ENCODE measurements at places on chromosomes 2 and 18.
A peak's percentile ranks its signal among the peaks of the same experiment; 100 is the strongest.

DNA sequence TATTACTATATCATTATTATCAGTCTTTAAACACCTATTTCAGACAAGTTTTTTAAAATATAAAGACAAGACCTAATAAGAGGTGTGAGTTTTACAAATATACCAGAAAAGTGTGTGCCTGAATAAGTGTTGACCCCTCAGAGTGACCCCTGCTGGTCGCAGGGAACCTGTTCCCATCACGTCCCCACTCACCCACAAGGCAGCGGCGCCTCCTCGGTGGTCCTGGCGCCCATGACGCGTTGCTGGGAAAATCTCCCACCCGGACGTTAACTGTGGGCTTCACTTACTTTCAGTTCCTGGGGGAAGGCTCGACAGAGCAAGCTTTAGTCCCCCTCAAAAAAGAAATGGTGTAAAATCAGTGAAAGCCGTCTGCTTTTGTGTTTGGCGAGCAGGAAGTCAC lies 93.5 kb downstream of the TMEM18 start:
- no peak for DNase-seq

DNA sequence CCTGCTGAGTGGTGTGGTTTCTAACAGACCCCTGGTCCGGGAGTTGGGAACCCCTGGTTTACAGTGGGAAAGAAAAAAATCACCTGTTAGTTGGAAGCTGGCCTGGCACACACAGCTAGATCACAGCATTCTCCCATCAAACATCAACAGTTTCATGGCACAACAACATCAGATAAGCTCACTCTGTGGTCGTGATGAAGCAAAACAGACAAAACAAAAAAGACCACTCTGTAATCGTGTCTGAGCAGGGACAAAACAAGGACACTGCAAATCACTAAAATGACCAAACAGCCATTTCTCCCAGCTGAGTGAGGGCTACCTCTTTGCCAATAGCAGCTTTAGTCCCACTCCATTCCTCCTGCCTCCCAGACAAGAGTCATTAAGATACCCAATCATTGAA lies 9.0 kb upstream of the IMPACT start:
- no peak for DNase-seq

GRCh38 chr2:152694161-152694661 lies 23.1 kb downstream of the PRPF40A start:
- no peak for DNase-seq

- DNase-seq = no peak
Observed at GRCh38 chr2:222424276-222424728, at the start of gene SGPP2. Gene SGPP2, plus strand, starts transcription at chr2:222424543. Its CDS starts 60 bp downstream, at chr2:222424603.

- no peak for DNase-seq
Observed at GRCh38 chr2:121237980-121238665, 46.9 kb downstream of the TFCP2L1 start.

- DNase-seq = peak; percentile 54
Observed at GRCh38 chr18:13120983-13121441, 97.5 kb upstream of the LDLRAD4 start.

- peak; percentile 91 for DNase-seq
Observed at GRCh38 chr2:72947952-72948830, 30.9 kb downstream of the EMX1 start.

DNA sequence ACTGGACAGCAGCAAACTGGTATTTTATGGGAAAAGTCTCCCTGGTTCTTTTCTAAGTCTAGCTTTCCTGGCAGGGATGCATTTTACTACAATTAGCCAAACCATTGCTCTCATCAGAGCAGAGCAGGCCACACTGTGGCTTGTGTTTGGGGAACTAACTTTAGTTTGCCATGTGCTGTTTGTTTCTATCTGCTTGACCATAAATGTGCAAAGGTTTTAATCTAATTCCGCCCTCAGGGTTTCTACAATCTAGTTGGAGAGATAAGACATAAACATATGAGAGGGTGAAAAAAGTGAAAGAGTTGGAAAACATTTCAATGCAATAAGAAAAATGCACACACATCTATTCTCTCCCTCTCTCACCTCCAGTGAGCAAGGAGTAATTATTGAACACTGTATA lies 86.9 kb upstream of the MAPK4 start:
- no peak for DNase-seq

DNA sequence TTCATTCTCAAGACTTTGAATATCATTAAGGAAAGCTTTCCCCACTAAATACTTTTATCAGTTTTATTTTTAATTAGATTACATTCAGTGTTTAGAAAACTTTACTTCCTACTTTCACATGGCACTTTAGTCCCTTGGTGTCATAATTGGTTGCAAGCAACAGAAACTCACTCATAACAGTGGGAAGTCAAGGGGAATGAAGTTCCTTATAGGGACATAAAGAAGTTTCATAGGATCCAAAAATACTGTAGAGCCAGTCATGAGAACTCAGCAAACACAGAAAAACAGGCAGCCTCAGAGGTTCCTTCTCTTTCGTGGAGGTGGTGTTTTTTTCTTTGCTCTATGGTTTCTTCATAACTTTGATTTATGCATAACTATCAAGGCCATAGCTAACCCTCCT lies 809.0 kb downstream of the BCL11A start:
- no peak for DNase-seq

DNA sequence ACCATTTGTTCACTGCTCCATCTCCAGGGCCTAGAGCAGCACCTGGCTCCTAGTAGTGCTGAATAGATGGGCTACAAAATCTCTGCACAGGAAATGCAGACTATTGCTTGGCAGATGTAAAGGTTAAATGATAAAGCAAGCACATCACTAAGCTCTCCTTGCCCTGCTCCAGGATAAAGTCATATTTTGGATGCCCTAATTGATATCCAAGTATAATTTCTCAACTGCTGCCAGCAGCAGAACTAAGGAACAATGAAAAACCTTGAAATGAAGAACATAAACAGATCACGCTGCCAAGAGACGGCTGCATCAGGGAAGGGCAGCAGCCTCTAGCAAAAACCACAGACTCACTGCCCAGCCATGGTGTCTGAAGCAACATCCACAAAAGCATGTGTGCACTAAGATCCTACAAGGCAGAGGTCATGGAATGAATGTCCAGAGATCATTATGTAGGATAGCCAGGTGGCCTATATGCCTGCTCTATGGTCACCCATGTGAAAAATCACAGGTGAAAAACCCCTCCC lies 134.7 kb downstream of the TMEM163 start:
- no peak for DNase-seq

DNA sequence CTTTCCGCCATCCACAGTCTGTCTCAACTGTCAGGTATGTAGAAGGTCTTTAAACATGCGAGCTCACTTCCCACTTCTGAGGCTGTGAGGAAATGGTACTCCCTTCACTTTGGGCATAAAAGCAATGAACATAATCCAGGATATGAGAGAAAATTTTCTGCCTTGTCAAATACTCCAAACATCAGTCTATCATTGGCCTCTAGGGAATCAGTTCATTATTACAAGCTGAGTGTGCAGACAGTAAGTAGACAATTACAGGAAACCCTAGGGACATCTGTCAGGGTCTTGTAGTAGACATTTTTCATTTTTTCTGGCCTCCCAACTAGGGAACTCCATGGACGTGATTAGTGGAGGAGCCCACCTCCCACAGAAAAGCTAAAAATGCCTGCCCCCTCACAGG lies 13.6 kb upstream of the APCDD1 start:
- no peak for DNase-seq

- DNase-seq = no peak
Observed at GRCh38 chr2:3282056-3282998, 95.3 kb downstream of the EIPR1 start.

DNA sequence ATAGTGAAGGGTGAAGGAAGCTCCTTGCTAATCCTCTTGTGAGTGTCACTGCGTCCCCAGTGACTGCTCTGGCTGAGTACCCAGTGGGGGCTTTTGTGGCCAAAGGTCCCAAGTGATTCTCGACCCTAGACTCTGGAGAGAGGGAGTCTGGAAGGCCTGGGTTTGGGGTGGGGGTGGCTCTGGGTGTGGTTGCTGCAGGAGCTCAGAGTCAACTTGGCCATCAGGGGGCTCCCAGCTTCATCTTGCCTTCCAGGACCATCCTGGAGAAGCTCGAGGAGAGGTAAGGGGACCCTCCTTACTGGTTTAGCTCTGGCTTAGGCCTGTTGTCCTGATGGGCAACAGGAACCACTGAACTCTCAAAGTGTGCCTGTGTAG lies 592 bp downstream of the PSD4 start:
- no peak for DNase-seq

DNA sequence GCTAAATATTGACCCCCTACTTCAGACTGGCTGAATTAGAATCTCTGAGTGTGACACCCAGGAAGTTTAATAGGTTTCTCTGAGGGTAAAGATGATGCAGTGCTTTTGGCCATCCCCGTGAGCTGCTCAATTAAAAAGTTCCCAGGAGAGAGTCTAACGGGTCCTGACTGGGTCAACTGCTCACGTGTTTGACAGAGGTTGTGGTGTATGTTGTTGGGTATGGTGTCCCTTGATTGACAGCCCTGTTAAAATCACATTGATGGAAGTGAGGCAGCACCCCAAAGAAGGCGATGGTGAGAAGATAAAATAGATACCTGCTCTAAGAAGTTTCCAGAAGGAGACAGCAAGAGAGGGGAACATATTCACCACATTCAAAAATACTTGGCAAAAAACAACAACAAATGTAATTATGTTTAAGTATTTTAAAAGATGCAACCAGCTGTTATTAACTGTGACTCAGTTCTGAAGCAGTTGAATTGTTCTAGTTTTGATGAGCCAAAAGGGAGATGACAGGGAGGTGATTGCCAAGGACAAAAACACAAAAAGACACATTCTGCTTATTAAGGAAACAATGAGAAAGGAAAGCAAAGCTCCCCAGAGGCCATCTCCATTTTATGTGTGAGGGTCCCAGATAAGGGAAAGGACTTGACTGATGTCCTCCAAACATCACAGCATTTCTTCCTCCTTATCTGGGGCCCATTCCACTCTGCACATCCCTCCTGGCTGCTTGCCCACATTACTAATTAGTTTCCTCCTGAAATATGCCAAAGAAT lies 11.5 kb upstream of the GMCL1 start:
- DNase-seq = no peak

GRCh38 chr2:98937906-98938305 lies 1.9 kb upstream of the CRACDL start:
- no peak for DNase-seq

DNA sequence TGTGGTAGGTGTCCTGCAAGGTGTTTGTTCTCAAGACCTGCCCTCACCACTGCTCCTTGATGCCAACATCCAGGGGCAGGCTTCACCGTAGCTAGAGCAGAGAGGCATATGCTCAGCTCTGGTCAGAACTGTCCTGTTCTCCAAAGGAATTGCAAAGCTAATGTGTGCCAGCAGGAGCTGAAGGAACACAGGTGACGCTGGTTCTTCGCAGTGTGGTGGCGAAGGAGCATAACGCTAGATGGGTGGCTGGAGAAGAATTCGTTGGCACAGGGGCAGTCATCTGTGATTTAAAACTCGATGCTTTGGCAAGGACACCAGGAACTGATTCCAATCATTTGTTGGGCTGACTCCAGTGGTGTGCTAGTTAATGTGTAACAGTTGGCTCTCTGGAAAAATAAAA lies 11.4 kb upstream of the PER2 start:
- peak; percentile 68 for DNase-seq

- DNase-seq = no peak
Observed at GRCh38 chr2:187862715-187863114, 308.5 kb upstream of the TFPI start.

GRCh38 chr2:83103613-83104012 lies 1355.5 kb downstream of the SUCLG1 start:
- DNase-seq = no peak

DNA sequence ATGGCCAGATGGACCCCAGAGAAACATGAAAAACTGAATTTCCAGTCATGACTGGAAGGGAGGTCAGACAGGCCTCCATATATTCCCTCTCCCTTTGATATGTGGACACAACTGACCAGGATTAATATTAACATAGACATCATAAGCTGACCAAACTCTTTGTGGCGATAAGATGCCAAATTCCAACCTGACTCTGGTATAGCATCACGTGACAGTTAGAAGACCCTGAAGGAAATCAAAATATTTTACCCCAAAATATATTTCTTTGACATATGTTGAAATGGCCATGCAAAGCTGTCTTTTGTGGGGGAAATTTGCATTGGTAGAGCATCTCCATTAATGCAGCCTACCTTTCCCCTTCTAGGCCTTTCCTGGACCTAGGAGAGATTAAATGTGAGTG lies 36.7 kb downstream of the ST6GAL2 start:
- no peak for DNase-seq

- DNase-seq = no peak
Observed at GRCh38 chr2:96095116-96095636, 21.2 kb downstream of the ADRA2B start.

GRCh38 chr18:60040971-60041370 lies 141.2 kb downstream of the PMAIP1 start:
- DNase-seq = no peak

Data from spinal cord (tissue), 10 donors.